ENCODE measurements at places on chromosomes 13 and 19.

- no peak for DNase-seq
These were observed 10.2 kb upstream of the CARM1 start for GRCh38 chr19:10861103-10861651.

GRCh38 chr13:20136781-20137703 lies 23.8 kb downstream of the GJA3 start:
- DNase-seq: no peak

DNA sequence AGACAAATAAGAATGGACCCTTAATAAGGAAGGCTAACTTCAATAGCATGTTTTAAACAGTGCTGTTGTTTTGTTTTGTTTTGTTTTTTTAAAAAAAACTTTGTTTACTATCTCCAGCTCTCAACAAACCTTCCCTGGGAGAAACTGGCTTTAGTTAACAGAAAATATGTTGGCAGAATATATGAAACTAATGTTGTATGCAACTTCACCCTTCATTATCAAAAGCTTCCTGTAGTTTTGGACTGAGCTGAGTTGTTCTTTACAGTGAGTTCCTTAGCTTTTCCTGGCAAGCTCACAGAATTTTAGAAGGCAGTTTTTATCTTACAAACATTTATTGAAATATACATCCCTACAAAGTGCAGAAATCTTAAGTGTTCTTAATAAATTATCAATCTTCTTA lies 2480.7 kb upstream of the PCDH20 start:
- no peak for DNase-seq

- DNase-seq: no peak
These were observed 68.3 kb upstream of the NPAS1 start for GRCh38 chr19:46951171-46951986.

DNA sequence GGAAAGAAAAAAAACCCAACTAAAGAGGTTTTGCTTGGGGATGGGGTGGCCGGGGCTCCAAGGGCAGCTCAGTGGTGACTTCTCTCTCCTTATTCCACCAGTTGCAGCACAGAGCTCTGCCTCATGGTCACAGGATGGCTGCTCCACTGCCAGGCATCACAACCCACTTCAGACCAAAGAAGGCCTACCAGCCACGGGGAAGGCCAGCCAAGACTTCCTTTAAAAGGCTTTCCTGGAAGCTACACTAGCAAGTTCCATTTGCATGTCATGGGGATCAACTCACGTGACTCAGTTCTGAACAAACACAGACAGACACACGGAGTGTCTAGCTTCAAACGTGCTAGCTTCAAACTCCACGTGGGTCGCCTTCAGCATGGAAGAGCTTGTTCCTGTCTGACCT lies 13.2 kb upstream of the EIF3G start:
- no peak for DNase-seq

DNA sequence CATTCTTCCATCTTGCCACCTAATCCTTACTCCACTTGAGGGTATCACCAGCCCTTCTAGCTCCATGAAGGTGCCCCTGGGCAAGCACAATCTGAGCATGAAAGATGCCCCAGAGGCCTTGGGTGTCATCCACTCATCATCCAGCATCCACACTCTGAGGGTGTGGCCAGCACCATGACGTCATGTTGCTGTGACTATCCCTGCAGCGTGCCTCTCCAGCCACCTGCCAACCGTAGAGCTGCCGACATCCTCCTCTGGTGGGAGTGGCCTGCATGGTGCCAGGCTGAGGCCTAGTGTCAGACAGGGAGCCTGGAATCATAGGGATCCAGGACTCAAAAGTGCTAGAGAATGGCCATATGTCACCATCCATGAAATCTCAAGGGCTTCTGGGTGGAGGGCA lies 3.1 kb upstream of the KLK3 start:
- DNase-seq: no peak

DNA sequence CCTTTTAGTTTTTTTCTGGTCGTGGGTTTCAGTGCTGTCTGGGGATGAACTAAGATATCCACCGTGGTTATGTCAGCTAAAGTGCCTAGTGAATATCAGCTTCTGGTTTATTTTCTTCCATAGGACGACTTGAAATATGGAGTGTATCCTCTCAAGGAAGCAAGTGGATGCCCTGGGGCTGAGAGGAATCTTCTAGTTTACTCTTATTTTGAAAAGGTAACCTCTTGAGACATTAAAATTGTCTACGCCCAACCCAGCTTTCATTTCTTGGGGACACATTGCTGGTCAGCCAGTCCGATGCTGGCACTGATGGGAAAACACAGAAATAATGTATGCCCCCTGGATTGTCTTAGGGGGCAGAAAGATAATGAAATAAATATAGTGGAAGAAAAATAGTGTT lies 1.6 kb downstream of the ZNF431 start:
- no peak for DNase-seq

GRCh38 chr13:44421853-44422525 lies 48.4 kb downstream of the SERP2 start:
- DNase-seq: no peak

DNA sequence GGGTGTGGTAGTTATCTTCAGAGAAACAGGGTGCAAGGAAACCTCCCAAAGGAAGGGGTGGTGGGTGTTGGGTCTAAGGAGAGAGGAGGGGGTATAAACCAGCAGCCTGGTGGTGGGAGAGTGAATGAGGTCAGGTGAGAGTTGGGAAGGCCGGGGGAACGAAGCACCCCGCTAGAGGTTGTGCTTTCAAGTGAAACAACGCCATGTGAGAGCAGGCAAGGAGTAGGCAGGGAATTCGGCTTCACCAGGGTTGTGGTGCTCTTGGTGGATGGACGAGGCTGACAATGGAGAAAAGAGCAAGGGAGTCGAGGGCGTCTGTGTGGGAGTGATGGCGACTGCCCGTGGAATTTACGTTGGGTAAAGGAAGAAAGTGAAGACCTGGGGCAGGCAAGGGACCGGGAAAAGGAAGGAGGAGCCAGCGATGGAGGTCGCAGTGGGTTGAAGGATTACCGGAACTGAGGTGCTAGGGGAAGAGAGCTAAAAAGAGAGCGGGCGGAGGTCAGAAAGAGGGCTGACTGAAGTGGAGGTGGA lies 2.1 kb upstream of the MLNR start:
- no peak for DNase-seq

GRCh38 chr13:62243106-62243505 lies 827.5 kb upstream of the PCDH20 start:
- no peak for DNase-seq

- DNase-seq: no peak
These were observed 48.8 kb downstream of the BICRA start for GRCh38 chr19:47657719-47658118.

GRCh38 chr13:28794396-28794795 lies 25.7 kb upstream of the MTUS2 start:
- DNase-seq: no peak

- DNase-seq: peak; percentile 89
These were observed 420 bp downstream of the ECH1 start for GRCh38 chr19:38831142-38831605.

DNA sequence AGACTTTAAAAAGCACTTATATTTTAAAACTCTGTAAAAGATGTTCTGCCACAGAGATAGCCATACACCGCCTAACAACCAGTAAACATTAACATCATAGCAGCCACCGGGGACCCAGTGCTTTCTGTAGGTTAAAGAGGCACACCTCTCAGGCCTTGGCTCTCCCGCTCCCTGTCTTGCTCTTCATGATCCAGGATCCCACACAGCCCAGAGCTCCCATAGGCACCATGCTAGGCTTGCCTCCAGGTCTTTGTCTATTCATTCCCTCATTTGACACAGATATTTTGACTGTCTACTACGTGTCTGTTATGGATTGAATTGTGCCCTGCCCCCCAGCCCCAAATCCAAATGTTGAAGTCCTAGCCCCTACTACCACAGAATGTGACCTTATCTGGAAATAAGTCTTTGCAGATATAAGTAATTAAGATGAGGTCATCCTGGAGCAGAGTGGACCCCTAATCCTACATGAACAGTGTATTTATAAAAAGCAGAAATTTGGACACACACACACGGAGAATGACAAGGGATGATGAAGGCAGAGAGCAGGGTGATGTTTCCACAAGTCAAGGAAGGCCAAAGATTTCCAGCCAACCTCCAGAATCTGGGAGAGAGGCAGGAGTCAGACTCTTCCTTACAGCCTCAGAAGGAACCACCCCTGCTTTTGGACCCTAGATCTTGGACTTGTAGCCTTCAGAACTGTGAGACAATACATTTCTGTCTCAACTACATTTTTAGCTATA lies 272.6 kb downstream of the DNAJC15 start:
- DNase-seq: no peak

DNA sequence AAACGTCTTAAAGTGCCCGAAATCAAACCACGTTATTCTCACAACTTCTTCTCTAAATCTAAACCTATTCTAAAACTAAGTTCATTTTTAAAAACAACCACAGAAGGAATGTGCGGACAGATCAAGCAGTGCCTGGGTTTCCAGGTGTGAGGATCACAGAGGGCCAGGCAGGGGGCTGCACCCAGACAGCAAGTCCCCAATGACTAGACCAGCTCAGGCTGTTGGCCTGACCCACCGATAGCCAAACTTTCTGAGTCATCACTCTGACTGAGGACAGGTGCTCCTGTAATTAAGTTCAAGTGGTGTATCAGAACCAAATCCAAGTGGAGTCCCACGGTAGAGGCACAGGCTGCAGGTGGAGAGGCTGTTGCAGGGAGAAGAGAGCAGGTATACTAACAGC lies 37.6 kb upstream of the EPHX3 start:
- DNase-seq: no peak

DNA sequence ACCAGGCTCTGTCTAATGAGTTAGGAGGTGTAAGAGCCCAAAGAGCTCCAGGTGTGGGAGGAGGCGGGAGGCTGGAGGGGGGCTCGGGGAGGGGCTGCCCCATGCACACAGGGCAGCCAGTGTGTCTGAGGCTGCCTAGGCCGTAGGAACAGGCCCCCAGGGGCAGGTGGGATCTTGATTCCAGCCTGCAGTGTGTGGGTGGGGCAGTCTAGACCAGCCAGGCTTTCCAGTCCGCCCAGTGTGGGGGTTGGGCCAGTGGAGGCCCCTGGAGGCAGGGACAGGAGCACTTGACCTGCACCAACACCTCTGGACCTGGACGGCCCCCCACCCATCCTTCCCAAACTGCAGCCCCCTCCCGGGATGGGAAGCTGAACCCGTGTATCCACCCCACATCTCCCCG lies 5.4 kb upstream of the CAMSAP3 start:
- DNase-seq: no peak

- no peak for DNase-seq
These were observed 450 bp downstream of the NDUFA11 start for GRCh38 chr19:5903056-5903623.

DNA sequence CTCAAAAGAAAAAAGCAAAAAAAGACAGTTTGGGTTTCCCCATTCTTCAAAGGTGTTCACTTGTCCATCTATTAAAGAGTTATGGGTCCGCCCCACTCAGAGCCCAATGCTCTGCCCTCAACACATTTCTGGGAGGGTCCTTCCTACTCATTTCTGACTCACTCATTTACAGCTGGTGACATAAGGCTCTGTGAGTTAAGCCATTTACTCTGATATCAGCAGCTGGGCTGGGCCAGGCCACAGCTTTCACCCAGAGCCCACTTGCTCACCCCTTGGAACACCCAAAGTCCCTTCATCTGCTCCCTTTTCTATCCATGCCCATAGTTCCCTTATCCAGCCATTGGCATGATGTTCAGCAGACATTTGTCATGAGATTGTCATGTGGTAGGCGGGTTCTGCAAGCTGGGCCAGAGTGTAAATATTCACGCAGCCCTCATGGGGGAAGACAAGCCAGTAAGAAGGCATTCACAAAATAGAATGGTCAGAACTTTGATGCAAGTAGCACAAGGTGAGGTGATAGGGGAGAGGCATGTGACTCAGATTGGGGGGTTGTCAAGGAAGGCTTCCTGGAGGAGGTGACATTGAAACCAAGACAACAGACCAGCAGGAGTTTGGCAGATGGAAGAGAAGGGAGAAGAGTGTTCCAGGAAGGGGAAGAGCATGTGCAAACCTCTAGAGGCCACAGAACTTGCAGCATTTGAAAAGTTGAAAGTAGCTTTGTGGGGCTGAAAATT lies 5.9 kb downstream of the MAST1 start:
- no peak for DNase-seq

GRCh38 chr13:68715651-68716050 lies 1392.0 kb upstream of the ATXN8OS start:
- DNase-seq: no peak

DNA sequence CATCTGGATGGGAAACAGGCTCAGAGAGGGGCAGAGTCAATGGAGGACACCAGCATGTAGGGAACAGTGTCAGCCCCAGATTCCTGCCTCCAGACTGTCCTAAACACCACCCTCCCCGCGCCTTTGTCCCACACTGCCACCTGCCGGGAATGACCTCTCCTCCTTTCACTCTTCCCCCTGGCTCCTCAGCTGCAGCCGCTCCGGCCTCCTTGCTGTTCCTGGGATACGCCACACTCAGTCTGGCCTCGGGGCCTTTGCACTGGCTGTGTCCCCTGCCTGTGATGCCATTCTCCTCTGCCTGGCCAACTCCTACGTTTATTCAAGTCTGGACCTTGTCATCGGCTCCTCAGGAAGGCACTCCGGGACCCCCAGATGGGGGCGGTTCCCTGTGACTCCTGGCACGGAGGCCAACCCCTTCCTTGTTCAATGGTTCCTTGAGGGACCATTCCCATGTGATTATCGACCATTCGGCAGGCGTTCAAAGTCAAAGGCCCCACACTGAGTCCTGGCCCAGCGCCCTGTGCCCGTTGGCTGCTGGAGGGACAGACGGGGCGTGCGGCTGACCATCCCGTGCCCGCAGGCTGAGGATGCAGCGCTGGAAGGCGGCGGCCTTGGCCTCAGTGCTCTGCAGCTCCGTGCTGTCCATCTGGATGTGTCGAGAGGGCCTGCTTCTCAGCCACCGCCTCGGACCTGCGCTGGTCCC lies 15.8 kb downstream of the FUT6 start:
- DNase-seq: no peak
